RCC 7860 (cell line): ENCODE measurements at places on chromosomes 3 and 15.
A peak's percentile ranks its signal among the peaks of the same experiment; 100 is the strongest.

DNA sequence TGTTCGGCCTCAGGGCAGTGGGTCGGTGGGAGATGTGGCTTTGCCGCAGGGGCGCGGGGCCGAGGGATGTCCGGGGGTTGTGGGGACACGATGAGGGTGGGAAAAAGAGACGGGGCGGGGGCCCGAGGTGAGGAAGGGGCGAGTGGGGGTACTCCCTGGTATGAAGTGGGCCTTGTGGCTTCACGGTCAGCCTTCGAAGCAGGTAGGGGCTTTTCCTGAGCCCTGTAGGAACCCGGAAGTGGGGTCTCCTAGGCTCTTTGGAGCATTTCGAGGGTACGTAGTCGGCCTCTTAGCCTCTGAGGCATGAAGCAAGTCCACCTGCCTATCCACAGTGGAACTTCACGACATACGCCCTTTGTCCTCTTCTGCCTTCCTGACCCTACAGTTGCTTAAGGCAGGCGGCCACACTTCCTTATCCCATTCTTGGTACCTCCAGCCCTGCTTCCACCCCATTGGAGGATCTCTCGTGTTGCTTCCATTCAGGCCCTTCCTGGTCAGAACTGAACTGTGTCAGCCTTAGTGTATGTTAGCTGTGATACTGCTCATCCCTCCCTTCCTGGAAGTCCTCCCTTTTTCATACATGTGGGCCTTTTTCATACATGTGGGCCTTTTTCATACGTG is 389 bp downstream of the ARPC4 start:
- DNase-seq = peak; percentile 26

DNA sequence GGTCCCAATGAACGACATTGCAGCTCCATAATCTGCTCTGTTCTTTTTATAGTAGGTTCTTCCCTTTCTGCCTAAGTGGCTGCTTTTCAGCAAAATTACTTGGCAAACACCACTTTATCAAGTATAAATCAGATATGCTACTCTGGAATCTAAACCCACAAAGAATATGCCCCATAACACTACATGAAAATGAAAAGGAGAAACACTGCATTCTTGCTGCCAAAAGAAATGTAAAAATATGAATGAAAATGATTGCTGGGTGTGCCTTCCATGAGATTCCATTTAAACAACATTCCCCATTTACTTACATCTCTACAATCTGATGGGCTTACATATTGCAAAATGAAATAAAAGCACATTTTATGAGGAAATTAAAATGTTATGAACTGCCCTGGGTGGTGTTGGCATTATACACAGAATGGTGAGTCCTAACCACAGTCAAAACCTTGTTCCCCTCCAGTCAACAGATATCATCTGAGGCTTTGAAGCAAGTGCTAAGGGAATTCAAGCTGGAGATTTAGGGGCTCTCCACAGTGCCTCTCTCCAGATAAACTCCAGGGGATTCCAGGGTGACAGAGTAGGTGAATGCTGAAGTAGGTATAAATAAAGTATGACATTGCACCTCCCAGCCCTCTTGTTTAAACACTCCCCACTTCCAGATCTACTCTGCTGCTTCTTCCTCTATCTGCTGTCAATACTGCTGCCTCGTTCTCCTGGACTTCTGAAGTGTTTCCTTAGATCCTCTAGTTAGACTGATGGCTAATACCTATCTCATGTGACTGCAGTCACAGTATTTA is 136.5 kb downstream of the RORA start:
- no peak for DNase-seq

- no peak for DNase-seq
These were observed 549.8 kb downstream of the NSUN3 start for GRCh38 chr3:94612631-94613030.

- DNase-seq = no peak
These were observed 98.6 kb upstream of the OSBPL11 start for GRCh38 chr3:125693887-125694286.

- DNase-seq = no peak
These were observed 681.0 kb downstream of the DIPK2A start for GRCh38 chr3:144652573-144652972.

DNA sequence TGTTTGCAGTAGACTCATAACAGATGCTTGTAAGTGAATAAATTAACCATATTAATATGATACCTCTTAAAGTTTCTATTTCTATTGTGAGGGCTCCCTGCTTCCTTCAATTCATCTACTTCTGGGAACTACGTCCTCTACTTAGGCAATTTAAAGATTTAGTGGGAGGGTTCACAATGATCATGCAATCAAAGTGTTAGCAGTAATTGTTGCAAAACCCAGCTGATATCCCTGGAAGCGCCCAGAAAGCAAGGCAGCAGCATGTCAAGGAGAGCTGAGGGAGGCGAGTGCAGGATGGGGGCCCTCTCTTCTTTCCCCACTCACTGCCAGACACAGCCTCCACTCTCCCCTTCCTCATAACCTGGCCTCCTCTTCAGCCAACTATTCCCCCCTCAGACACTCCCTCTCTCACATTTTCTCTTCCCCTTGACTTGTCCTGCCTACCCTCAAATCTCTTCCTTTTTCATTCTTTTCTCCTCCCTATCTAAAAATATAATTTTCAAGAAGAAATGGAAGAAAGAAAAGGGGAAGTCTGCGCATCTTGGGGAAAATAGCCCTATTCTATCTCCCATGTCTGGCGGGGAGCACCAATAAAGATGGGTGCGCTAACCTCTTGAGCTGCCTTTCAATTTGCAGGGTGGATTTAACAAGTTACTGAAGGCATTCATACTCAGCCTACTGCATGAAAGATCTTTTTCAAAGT is 6.6 kb downstream of the TMEM212 start:
- DNase-seq = no peak
